Femur (tissue), 1 donor: ENCODE measurements at places on chromosomes 3 and 15.

GRCh38 chr3:119356646-119357045, 62.5 kb downstream of the ARHGAP31 start:
- DNase-seq = no peak

DNA sequence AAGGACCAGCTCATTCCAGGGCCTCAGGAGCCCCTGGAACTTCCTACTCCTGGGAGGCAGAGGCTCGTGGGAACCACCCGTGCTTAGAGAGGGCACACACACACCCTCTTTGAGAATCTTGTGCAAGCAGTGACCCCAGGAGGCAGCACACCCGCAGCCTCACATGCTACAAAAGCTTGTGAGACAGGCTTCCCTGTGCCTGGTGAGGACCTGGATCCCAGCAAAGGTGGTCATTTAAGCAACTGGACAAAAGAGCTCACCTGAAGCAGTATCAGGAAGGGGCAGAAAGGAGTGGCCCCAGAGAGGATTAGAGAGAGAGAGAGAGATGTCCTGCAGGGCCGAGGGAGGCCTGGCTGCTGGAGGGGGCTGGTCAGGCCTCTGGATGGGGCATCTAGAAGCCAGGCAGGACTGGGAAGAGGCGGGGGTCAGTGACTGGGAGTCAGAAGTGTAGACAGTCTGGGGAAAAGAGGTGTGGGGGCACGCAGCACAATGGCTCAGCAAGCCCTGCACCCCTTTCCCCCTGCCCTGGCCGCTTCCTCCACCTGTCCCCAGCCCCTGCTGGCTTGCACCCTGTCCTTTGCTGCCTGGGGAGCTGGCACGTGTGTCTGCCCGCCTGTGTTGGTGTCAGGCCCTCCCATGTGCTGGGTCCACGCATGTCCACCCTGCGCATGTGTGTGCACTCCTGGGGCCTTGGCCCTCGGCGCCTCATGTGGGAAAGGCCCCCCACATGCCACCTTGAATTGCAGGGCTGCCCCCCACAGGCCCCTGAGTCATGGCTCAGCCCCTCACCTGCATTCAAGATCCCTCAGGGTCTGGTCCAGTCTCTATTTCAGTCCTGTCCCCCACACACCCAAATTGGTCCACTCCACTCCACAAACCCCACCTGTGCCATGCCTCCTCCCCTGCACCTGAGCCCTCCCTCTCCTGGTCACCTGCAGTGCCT, 36.9 kb downstream of the TSPAN3 start:
- peak; percentile 19 for DNase-seq

- DNase-seq = no peak
Measured at GRCh38 chr3:113638910-113639309, 57.5 kb downstream of the USF3 start.

- no peak for DNase-seq
Measured at GRCh38 chr3:106719077-106719476, 658.2 kb upstream of the CCDC54 start.

- DNase-seq = no peak
Measured at GRCh38 chr3:20930034-20930433, 744.0 kb upstream of the SGO1 start.

DNA sequence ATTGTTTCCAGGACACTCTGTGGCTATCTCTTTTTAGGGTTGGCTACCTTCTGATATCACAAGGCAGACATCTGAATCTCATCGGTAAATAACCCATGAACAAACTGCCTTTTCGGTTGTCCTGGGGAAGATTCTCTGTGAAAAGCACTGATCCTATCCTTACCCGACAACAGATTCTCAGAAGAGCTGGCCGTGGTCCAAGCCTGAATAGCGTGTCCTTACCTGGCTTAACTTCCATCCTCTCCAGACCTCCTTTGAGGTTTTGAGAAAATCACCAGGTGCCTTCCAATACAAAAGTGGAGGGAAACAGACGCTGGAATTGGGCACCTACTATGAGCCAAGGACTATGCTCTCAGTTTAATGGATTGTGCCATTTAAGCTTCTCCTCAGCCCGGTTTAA, 87.4 kb upstream of the ARHGEF3 start:
- DNase-seq = no peak

GRCh38 chr15:41630616-41631217, 29.5 kb upstream of the MGA start:
- DNase-seq = no peak

- no peak for DNase-seq
Measured at GRCh38 chr15:32096916-32097617, 66.8 kb downstream of the CHRNA7 start.

DNA sequence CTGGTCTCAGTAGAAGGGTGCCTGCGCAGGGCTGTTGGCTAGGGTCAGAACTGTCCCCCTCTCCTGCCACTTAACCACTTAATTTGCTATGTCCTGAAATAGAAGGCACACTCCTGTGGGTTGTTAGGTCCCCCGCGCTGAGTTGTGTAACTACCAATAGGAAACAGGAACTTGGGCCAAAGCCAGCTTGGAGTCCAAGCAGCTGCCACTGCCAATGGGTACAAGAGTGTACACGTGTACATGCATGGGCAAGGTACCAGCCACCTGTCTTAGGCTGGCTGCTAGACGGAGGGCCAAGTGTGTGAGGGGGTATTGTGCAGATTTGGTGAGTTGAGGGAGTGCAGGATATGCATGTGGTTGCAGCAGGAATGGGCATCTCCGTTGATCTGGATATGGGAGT, 29.7 kb upstream of the POLG start:
- DNase-seq = no peak

DNA sequence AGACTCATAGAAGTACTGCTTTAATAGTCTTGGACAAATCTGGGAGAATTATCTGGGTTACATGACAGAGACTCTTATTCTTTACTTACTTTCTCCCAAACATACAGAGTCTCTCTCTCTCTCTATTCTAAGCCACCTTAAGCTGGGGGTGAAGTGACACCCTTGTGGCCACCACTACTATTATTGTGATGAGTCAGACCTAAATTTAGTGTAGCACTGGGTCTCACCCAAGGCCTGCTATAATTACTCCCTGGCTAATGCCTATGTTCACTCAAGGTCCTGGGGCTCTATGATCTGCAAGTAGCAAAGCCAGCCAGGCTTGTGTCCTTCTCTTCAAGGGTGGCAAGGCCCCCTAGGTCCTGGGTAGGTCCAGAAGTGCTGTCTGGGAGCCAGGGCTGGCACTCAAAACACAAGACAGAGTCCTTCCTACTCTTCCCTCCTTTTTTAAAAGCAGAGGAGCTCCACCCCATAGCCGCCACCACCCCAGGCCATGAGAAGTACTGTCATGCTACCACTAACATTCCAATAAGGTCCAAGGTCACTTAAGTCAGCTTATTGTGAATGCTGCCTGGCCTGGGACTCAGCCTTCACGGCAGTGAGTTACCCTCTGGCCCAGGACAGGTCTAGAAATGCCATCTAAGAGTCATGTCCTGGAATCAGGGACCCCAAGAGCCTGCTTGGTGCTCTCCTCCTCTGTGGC, 183.6 kb downstream of the POLQ start:
- no peak for DNase-seq

DNA sequence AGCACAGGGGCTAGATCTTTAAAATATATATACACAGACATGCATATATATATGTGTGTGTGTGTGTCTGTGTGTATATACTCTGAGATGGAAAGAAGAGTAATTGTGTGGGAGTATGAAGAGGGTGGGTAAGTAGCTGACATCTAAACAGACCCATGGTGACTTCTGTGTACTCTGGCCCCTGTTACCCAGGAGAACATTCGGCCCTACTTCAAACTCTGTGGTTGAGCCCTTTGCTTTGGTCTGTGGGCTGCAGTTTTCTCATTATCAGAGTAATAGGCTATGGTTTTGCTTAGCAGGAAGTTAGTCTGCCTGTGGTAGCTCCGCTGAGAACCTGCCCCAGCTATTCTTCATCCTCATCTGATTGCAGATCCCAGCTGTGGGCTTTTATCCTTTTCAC, 141.4 kb downstream of the RBPMS2 start:
- DNase-seq = peak; percentile 36

DNA sequence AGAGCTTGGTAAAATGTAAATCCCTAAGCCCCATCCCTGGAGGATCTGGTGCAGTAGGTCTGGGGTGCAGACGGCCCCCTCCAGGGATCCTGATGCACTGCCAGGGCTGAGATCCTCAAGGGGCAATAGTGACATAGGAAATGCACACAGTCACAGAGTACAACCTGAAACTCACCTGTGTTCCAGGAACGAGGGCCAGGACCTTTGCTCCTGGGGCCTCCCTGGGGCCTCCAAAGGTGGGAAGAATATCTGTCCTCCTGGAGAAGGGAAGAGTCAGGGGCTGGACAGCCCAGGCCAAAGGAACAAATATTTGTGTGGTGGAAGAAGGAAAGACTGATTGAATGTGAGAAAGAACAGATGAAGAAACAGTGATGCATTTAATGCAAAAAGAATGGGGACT, 9.5 kb downstream of the SSUH2 start:
- no peak for DNase-seq

DNA sequence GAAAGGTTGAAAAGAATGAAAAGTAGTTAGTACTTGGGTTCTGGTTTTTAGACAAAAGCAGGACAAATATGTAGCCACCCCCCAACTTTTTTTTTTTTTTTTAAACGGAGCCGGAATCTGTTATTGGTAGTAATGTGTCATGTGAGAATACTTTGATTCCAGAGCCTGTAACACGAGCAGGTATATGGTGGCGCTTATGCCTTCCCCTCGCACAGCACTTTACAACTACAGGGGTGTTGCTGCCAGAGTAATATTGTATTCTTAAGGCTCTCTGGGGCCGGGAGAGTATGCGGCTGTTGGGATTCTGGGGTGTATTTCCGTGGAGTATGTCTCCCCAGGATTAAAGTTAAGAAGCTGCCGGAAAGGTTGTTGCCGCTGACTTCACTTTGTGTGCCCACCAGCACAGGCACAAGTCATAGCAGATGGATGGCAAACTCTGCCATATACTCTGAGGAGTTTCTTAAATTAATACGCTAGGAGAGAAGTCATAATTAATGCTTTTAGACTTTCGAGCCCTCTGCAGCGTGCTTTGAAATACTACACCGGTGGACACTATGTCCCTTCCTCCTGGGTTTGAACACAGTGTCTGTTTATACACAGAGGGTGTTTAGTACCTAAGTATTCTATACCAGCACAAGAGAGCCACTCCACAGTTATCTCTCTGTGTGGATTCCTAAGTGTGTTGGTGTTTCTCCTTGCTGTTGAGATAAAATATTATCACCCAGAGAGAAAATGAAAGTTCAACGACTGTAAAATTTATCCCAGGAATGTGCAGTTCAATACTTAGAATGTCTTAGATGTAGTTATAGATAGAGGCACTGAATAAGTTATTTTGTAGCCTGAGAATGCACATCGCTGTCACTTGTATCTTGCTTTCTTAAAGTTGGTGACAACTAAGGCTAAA, 1.4 kb downstream of the MBNL1 start:
- peak; percentile 68 for DNase-seq

DNA sequence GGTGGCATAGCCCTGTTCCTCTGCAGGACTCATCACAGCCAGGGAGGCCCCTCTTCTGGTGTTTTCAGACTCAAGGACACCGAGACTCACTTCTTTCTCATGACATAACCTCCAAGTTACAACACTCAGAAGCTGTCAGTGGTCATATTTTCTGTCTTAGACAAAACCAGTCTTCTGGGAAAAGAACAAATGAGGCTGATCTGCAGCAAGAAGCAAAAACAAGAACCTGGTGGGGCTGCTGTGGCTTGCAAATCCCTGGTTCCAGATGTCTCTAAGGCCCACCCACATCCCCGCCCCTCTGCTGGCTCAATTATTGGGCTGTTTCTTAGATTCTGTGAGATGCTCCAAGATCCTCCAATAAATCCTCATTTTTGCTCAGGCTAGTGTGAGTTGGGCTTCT, 16.6 kb upstream of the LOXL1 start:
- DNase-seq = no peak

- DNase-seq = no peak
Measured at GRCh38 chr3:28462866-28463265, 114.2 kb upstream of the AZI2 start.

DNA sequence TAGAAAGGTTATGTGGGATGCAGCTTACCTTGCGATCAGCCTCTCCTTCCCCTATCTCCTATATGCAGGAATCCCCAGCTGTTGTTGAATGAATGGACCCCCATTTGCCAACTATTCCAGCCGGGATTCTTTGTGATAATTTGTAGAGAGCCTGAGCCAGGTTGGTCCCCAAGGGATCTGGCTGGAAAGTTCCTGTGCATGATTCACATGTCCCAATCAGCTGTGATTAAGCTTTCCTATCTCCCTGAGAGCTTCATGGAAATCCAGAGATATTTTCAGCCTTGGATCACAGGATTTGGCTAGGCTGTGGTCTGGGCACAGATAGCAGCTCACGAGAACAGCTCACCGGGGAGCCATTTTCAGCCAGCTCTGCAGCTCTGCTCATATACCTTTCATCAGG, 76.7 kb downstream of the ARNT2 start:
- peak; percentile 51 for DNase-seq

DNA sequence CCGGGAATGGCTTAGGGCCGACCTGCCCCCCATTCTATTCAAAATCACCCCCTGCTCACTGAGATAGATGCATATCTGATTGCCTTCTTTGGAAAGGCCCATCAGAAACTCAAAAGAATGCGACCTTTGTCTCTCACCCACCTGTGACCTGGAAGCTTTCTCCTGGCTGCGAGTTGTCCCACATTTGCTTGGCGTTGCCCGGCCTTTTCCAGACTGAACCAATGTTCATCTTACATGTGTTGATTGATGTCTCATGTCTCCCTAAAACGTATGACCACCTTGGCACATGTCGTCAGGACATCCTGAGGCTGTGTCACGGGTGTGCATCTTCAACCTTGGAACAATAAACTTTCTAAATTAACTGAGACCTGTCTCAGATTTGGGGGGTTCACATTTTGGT, 3.4 kb upstream of the MUC20 start:
- no peak for DNase-seq

DNA sequence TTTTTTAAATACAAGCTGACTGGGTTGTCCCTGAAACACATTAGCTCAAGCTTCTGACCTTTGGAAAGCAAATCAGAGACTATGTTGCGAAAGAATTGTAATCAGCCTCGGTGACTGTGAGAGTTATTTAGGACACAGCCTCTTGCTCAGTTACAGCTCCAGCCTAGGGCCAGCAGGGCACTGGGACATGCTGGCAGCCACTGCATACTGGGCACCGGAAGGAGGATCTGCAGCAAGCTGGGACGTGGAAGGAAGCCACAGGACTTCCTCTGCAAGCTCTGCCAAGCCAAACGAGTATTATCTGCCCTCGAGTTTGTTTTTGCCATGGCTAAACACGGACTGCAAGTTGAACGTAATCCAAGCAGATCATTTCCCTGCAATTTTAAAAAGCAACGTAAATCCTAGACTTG, 24.4 kb upstream of the COPG1 start:
- peak; percentile 82 for DNase-seq

- no peak for DNase-seq
Measured at GRCh38 chr3:87311309-87311708, 34.9 kb upstream of the POU1F1 start.

DNA sequence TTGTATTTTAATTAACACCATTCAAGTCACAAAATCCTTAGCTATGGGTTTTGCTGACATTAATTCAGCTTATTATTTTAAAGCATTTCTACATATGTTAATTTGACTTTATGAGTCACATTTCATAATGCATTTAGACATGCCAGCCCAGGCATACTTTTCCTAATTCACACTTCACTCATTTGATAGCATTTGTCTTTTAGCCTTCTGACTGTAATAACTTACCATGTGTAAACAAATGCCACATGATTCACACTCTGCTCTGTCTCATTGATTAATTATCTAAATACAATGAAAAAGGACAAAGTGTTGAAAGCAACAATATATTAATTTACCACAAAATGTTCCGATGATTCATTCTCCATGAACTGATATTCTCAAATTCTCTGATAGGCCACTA, 927.8 kb upstream of the EPHA6 start:
- DNase-seq = no peak
